ENCODE measurements at places on chromosomes 3 and 15.
A peak's percentile ranks its signal among the peaks of the same experiment; 100 is the strongest.

DNA sequence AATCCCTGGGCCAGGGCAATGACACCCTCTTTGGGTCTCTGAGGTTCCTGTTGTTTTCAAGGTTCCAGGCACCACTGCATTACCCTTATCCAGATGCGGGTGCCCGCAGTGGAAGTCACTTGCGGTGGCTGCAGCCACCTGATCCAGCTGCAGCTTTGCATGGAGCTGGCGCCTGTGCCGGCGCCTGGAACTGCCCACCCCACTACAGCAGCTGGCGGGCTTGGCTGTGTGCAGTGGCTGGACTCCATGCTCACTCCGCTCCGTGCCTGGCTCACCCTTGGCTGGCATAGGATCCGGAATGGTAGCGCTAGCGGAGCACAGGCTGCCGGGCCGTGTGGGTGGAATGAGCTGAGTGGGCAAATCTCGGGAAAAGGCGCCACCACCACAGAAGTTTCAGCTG, 832.6 kb upstream of the CADM2 start:
- no peak for DNase-seq

DNA sequence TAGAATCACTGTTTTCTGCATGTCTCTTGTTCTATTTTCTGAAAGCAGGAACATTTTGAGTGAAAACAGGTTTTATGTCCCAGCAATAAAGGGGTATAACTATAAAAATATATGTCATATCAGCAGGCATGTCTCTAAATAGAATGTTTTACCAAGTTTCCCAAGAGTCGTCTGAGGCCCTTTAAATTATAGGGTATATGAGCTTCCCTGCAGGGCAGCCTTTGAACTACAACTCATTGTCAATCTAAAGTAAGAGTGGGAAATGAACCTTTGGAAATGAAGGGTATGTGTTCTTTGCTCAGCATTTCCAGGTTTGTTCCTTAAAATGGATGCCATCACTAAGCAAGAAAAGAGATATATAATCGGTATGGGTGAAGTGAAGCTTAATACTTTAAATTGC, 138.6 kb downstream of the LSAMP start:
- DNase-seq = no peak

- DNase-seq = no peak
Observed at GRCh38 chr15:70053001-70053715, 44.6 kb downstream of the TLE3 start.

GRCh38 chr3:112170046-112170445, 37.0 kb upstream of the GCSAM start:
- no peak for DNase-seq

GRCh38 chr15:74683758-74684157, 12.1 kb downstream of the EDC3 start:
- no peak for DNase-seq

DNA sequence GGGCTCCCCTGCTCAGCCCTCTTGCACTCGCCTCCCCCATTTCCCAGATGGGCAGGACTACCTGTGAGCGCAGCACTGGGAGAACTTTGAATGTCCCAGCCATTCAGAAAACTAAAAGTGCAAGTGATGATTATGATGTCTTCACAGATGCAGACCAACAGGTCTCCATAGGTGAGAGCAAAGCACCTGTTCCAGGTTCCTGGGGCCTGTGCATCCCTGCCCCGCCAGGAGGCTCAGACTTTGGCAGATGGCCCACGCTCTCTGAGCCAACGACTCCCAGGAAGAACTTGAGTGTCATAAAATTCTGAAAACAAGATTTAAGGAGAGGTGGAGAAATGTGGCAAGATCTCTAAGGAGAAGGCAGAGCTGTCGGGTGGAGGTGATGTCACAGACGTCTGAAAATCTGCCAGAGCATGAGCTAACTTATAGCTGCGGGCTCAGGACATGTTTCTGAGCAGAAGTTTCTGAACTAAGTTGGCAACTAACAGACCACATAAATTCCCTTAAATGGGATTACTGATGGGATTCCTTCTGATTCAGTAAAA, 110.8 kb upstream of the IGF1R start:
- DNase-seq = no peak

- DNase-seq = no peak
Observed at GRCh38 chr3:152375546-152375945, 106.8 kb downstream of the MBNL1 start.

GRCh38 chr3:143349455-143349854, 229.9 kb downstream of the CHST2 start:
- no peak for DNase-seq

GRCh38 chr3:127132876-127133275, 60.1 kb upstream of the PRR23E start:
- no peak for DNase-seq

DNA sequence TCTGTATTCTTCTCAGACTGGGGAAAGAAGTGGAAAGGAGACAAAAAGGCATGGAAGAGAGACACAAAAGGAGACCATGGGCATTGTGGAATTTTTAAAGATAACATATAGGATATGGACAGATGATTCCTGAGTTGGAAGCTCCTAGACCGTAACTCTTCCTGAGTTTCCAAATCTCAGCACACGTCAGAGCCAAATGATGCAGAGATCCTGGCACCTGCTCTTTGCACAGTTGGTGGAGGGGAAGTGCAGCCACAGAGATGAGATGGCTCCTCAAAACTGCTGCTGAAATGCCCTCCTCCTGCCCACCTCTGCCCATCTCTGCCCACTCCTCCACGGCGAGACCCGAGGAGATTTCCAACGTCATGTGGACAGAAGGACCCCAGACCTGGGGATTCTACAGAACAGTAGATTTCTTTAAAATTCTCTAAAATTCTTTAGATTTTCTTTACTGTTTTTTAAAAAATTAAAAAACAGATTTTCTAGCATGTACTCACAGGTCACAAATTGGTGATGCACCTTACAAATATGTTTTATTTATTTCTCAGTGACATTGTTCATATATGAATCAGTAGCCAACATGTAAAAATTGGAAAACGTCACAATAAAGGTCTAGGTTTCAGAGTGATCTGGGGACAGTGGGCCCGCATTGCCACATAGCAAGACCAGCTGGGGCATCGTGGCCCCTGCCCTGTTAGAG, 8.1 kb downstream of the CPN2 start:
- DNase-seq = no peak

- DNase-seq = no peak
Observed at GRCh38 chr3:132710311-132710710, 11.9 kb downstream of the NPHP3 start.

GRCh38 chr3:137709011-137709601, 55.0 kb upstream of the SOX14 start:
- no peak for DNase-seq

DNA sequence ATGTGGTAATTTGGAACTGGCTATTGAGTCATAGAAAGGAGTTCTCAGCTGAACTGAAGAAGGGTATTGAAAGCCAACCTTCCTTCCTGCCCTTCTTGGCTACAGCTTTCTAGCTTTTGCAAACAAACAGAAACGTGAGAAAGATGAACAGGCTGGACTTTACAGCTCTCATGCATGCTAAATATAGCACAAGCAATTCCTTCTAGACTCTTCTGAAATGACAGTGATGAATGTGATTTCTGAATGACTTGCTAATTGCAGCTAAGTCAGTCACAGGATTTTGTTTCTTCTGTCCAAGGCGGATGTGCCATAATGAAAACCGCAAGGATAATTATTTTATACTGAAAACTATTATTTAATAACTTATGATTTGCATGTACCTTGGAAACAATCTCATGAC, 36.3 kb downstream of the BCHE start:
- DNase-seq = no peak

- no peak for DNase-seq
Observed at GRCh38 chr15:36430726-36431265, 148.6 kb upstream of the CDIN1 start.

DNA sequence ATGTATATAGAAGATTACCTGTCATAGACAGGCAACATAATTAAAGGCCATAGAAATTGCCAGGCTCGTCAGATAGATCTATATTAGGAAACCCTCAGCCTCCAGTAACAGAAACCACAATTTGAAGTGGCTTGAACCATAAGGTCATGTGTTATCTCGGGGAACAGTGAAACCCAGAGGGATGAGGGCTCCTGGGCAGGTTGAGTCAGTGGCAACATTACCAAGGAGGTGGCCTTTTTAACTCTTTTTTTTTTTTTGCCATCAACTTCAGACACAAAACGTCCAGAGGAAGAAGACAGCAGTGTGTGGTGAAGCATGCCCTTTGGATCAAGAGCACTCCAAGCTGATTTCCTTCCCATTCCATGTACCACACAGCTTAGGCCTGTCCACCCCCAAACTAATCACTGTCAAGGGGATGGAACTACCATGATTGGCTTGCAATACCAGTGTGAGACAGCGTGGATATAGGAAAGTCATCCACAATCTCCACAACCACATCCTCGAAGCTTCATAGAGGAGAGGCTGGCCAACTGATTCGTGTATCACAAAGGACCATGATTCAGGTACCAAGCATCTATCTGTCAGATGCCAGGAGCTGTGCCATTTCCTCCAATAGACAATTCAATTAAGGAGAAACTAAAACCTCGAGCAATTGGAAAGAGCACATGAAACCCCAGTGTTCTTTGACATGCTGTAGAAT, 999 bp upstream of the KIF7 start:
- DNase-seq = no peak

DNA sequence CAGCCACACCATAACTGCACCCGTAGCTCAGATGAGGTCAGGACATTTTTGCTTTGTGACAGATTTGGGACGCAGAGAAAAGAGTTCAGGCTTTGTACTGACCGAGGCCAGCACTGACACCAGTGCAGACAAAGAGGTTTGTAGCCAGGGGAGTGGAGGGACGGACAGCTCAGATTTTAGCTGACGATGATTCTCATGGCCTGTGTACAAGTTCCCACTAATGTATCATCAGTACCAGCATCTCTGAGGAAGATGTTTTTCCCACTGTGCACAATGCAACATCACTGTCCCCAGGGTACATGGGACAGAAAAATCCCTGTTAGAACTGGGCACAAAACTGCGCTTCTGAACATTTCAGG, 112.7 kb downstream of the SLCO3A1 start:
- no peak for DNase-seq

- no peak for DNase-seq
Observed at GRCh38 chr3:56923526-56924224, 121.9 kb upstream of the ARHGEF3 start.

DNA sequence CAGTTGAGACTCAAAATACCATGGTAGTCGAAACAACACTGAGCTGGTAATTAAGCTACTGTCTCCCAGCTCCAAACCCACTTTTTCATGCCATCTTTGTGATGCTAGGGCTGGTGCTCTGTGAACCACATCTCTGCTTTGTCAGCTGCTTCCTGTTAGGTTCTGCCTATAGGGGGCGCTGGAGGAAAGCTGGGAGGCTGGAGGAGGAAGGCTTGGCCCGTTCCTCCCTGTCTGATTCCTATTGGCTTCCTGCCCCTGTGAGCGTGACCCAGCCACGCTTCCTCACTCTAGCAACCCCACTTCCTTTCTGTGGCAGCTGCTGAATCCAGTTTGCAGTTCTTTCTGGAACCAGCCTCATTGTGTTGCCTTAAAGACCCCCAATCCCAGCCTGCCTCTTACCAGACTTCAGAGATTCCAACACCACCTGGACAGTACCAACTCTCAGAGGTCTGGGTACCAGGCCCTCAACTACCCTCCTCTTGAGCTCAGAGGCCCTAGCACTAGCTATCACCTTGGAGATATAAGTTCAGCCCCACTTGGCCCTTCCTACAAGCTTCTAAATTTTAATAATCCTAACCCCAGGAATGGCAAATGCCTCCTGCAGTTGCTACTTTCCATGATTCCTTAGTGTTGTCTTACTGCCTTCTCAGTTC, 120.9 kb downstream of the ERC2 start:
- DNase-seq = peak; percentile 37

- no peak for DNase-seq
Observed at GRCh38 chr15:79812541-79812940, 84.3 kb downstream of the MTHFS start.

DNA sequence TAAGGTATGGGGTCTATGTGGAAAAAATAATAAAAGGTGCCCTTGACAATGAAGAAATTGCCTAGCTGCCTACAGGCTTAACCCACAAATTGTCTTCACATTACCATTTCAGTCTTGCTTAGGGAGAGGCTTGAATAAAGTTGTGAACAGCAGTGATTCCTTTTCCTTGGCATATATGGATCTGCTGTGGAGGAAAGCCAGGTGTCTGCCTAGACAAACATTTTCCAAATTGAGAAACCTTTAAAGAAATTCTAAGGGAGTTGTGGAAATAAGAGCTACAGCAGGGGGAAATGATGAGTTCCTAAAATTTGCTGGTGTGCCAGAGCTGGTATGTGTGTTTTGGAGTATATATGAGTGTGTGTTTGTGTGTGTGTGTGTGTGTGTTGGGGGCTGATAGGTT, 452.1 kb downstream of the NTRK3 start:
- no peak for DNase-seq

DNA sequence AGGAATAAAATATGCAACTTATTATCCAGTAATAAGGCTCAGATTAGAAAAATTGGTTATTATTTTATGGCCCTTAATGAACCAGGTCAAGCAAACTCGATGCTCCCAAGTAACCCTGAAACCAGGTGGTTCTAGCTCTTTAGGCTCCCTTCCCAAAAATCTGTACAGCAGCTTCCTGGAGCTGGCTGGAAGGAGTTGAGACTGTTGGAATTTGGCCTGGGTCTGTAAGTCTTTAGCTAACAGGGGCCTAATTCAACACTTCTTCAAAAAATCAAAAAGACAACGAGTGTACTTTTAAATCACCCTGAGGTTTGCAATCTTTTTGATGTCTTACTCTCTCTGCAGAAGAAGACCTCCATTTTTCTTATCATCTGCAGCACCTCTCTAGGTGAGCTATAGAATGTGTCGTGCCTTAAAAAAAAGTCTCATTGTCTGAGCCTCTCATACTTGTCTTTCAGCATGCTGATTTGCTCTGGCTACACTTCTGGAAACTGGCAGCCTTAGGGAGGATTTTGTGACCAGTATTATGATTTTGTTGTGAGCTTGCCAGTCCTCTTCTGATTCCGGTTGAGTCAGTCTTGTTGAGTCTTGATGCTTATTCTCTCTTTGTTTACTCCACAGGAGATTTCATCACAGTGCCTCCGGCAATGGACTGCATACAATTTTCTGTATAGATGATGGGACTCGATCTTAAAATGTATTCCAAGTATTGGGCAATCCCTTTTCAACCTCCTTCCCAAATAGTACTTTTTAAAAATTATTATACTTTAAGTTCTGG, 235.0 kb upstream of the KBTBD8 start:
- DNase-seq = no peak

GRCh38 chr3:155302891-155303290, 9.4 kb upstream of the STRIT1 start:
- DNase-seq = no peak

DNA sequence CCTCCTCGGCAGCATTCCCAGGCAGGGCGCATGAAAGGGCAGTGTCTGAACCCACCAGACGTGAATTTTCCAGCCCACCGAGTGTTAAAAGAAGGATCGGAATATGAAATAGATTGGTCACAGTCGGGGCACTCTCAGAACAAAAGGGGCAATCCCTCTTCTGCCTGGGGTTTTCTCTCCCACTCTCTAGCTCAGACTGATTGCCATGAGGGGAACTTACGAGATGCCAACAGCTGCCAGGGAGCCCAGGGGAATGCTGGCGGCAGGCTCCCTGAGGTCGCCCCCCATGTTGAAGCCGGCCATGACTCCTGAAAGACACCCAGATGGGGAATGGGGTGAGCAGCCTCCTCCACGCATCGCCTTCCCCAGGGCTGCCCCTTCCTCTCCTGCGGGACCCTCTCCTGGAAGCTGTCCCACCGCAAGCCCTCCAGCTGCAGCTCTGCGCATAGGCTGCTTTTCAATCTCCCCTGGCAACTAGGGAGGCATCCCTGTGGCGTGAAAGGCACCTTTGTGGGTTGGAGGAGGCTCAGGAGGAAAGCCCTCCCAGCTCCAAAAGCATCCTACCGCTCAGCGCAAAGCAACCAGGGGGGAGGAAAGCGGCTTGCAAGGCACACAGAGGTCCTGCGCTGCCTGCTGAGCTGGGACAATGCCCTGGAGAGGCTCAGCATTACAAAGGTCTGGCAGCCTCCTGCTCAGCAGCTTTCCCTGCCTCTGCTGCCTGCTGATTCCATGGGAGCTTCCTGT, 64.8 kb upstream of the HEG1 start:
- no peak for DNase-seq

Measured in activated CD4-positive, CD25-positive, alpha-beta regulatory T cell treated with anti-CD3 and anti-CD28 coated beads, Interleukin-2, amount 50 U/mL, for 72 hours (primary cell).